Stimulated activated CD8-positive, alpha-beta memory T cell treated with anti-CD3 and anti-CD28 coated beads, Interleukin-7, amount 100 ng/mL, for 1 hour (primary cell): ENCODE measurements at places on chromosomes 3 and 15.

DNA sequence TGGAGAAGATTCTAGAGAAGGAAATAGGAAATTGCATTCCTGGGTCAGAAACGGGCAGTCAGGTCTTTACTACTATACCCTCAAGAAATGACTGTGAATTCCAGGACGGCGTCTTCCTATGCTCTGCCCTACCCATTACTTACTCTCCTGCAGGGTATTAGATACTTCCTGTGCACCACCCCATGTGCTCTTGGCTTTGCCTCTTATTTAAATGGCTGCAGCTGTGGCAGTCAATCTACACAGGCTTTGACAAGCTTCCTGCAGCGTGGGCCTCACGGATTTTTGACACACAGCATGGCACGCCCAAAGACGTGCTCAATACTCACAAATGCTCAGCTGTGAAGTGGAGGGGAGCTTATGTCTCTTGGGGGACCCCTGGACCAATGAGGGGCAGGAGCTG lies 206.1 kb downstream of the SV2B start:
- no peak for DNase-seq

DNA sequence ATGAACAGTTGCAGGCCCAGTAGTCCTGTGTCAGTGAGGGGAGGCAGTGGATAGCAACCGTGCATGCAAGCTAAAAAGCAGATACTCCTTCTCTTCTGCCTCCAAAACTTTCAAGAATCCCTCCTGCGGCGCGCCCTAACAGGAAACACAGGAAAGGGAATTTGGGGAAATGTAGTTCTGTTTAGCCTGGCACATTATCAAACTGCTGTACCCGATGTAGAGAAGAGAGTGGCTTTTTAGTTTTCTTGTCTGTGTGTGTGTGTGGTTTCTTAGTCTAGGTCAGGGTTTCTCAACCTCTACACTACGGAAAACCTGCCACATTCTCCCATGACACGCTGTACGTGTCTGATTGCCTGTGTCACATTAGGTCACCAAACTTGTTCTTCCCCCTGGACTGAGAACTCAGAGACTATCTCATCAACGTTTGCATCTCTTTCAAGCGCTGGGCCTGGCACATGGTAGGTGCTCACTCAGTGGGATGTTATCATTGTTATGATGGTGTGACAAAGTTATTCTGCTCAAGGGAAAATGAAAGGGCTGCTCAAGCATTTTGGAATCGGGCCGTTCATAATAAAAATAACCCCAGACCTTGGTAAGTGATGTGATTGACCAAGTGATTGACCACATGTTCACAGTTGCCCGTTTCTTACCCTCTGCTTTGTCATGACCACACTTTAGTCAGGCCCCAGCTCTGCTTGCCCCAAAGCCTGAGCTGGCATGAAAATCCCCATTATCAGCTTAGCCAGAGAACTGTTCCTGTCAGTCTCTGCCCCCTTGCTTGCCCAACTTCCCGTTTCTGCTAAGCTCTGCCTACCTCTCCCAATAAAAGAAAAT lies 33.2 kb downstream of the TM4SF4 start:
- DNase-seq, result no peak

DNA sequence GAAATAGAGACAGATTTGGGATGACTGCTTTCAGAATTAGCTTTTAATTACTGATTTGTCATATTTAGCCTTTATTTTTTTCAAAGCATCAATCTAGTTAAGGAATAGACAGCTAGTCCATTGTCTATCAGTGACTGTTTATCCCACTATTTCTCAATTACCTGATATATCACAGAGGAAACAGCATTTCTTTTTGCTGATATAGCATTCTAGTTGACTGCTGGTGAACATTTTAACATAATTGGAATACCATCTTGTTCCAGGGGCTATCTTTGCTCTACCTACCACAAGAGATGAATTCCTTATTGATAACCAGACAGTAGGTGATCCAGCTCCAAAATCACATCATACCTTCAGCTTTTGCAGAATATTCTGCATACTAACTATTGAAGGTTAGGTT lies 982.7 kb downstream of the SQOR start:
- DNase-seq, result no peak

DNA sequence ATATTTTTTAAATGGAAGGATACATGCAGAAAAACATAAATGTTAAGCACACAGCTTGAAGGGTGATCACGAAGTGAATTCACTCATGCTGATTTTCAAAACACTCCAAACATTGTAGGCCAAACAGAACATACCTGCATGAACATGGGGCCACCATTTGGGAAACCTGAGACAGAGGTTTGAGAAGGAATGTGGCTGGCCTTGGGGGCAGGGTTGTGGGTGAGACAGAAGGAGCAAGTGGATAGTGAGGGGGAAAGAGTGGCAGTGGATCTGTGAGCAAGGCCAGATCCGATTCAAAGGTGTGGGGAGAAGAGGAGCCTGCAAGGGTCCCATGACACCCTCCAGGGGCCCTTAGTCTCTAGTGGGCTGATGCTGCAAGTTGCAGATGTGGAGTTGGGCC lies 94.9 kb downstream of the HMG20A start:
- no peak for DNase-seq

GRCh38 chr3:127209155-127209839 lies 16.4 kb downstream of the PRR23E start:
- DNase-seq, result no peak

DNA sequence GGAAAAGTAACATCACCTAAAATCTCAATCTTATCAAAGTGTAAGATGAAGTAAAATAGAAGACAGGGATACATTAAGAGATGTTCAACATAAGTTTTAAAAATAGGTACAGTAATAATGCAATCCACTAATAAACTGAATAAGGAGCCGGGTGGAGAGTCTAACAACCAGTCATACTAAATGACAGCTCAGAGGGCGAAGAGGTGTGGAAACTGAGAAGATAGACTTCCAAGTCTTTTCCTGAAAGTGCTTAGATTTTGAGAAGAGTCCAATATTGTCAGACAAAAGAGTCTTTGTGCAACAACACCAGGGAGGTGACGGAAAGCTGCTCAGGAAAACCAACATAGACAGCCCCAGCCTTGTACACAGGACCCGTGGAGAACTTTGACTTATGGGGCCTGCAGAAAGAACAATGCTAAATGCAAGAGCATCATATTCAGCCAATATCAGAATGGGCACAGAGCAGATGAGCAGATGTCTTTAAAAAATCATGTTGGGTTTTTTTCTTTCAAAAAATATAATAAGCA lies 66.4 kb downstream of the MECOM start:
- no peak for DNase-seq
